ENCODE measurements at places on chromosomes 1 and 21.

DNA sequence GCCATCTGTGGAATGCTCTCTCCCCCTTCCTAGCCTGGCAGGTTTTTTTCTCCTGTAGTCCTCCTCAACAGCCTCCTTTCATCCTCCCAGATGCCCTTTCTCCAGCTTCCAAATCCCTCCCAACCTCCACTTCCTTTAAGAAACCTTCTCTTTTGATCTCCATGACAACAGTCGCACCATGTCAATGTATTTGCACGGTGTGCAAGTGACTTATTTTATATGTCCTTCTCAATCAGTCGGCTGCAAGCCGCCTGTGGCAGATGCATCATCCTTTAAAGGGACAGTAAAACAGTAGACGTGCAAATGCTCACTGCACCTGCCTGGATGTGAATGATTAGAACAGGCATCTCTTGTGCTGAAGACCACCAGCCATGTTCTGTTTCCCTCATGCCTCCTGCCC, 285.2 kb downstream of the PCP4 start:
- DNase-seq: no peak

DNA sequence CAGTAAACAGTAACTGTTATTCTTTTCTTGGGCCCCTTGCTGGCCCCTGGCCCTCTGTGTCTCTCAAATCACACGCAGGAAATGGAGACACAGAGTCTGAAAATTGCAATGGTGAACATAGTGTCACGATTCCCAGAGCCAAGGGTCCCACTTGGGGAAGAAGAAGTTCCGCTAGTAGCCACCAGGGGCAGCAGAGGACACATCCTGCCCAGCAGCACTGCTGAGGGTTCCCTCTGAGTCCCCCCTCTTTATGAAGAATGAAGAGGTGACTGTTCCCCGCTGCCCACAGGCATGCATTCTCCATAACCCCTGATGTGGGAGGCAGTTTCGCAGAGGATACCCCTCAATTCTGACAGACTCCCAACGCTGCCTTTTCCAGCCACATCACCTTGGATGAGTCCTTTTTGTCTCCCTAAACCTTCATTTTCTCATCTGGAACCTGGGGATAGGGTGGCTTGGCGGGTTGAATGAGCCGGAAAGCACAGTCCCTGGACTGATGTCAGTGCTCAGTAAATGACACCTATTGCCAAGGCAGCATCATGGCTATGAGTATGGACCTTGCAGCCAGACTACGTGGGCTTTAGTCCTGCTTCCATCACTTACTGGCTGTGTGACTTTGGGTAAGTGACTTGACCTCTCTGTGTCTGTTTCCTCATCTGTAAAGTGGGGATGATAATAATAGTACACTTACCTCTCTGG, 238.0 kb upstream of the TMEM51 start:
- DNase-seq: peak; percentile 71

DNA sequence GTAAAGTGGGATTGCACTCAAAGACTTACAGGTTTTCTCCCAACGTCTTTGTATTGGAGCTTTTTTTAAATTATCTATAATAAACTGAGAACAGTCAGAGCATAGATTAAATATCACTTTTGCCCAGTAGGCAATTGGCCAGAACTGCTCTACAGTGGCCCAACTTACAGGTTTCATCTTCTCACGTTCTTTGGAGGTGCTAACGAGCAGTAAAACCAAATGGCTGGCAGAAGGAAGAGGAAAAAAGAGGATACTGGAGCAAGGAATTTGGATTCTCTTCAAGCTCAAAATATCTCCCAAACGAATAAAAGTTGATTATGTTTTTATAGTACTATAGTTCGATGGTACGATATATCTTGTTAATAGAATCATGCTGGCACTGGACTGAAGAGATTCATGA, 201.1 kb downstream of the ROR1 start:
- DNase-seq: no peak

- no peak for DNase-seq
Observed at GRCh38 chr1:197890936-197891335, 11.5 kb upstream of the C1orf53 start.

- DNase-seq: no peak
Observed at GRCh38 chr1:89259283-89259971, 13.2 kb downstream of the GBP5 start.

DNA sequence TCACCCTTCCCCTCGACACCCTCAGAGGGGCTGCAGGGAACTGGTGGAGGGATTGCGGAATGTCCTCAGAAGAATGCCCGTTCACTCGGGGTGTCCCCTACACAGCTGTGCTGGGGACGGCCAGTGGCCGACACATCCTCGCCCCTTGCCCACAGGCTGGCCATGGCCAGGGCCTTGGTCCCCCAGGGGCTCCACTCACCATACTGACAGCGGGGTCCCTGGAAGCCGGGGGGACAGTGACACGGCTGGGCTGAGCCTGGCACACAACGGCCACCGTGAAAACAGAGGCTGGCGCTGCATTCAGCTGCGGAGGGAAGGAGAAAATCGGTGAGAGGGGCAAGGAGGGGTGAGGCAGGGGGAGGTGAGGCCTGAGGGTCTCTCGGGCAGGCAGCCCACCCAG, 31.7 kb downstream of the MEGF6 start:
- DNase-seq: no peak

- DNase-seq: no peak
Observed at GRCh38 chr21:27221077-27221476, 254.2 kb upstream of the ADAMTS5 start.

- DNase-seq: no peak
Observed at GRCh38 chr1:80282536-80282935, 1276.0 kb upstream of the ADGRL4 start.

GRCh38 chr1:47229886-47230691, 1.9 kb downstream of the TAL1 start:
- DNase-seq: no peak

GRCh38 chr21:45056296-45056904, 18.0 kb upstream of the ADARB1 start:
- no peak for DNase-seq

- no peak for DNase-seq
Observed at GRCh38 chr1:204680461-204680860, 5.1 kb downstream of the LRRN2 start.

DNA sequence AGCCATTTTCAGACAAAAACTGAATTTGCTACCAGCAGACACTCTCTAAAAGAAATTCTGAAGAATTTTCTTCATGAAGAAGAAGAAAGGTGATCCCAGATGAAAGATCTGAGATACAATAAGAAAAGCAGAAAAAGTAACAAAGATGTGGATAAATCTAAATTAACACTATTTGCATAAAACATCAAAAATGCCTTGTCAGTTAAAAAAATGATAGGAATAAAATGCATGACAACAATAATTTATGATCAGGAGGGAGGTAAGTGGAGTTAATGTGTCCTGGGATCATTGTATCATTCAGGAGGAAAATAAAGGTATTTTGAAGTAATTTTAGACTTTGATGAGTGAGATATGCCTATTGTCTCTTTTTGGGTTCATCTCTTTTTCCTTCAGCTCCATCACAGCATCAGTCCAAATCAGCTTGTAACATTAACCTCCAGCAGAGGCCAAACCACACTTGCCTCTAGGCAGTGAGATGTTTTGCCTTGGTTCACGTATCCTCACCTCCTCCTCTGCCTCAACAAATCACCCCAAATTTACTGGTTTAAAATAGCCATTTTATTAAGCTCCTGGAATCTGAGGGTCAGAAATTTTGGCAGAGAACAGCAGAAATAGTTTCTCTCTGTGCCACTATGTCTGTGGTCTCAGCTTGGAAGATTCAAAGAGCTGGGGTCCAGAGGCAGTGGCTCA, 76.9 kb upstream of the HIVEP3 start:
- no peak for DNase-seq

GRCh38 chr1:229073251-229073650, 197.7 kb upstream of the RAB4A start:
- DNase-seq: no peak

DNA sequence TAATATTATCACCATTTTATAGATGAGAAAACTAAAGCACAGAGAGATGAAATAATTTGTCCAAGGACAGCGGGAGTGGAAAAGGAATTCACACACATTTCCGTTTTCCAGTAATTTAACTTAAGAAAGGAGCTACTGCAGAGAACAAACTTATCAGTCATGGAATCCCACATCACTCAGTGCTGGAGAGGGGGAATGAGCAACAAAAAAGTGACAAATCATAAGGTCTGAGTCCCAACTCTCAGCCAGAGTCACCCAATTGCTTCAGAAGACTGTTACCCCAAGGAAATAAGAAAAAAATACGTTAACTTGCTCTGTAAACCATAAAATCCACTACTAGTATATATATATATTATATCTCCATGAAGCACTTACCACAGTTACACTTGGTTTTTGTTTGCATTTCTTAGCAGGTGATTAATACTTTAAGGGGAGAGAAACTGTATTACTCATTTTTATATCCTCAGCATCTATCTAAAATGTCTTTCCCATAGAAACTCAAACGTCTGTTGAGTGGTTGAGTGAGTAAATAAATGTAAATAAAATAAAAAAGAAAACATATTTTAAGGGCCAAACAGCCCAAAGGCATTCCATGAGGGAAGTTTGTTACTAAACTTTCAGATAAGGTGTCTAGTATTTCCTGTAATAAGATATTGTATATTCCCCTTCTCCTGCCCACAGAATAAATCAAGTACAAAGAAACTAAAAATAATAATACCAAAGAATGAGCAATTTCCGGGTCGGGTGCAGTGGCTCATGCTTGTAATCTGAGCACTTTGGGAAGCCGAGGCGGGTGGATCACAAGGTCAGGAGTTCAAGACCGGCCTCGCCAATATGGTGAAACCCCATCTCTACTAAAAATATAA, 76.8 kb downstream of the SLC45A1 start:
- peak; percentile 15 for DNase-seq

Data from AG08395 (cell line).